ENCODE measurements at places on chromosomes 5 and 9.

DNA sequence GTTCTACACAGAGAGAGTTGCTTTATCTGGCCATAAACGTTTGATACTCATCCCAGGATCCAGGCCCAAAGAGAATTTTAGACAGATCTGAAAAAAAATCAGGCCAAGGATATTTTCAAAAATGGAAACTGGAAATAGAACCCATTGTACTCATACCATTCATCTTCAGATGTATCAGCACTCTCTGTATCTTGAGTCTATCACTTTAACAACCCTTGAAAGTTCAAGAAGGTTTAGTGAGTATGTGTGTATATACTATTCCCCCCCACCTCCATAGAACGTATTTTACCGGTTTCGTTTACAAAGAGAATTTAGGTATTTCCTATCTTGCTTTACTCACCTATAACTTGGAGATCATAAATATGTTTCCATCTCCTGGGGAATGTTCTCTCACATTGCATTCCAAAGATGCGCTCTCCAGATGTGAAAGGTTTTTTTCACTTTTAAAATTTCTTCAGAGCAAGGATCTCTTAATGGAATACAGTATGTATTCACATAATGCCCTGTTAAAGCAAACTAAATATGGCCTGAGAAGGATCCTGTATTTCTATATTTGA, 105.5 kb upstream of the TUT7 start:
- DNase-seq = no peak

GRCh38 chr5:27062451-27062850, 24.1 kb upstream of the CDH9 start:
- DNase-seq = no peak

DNA sequence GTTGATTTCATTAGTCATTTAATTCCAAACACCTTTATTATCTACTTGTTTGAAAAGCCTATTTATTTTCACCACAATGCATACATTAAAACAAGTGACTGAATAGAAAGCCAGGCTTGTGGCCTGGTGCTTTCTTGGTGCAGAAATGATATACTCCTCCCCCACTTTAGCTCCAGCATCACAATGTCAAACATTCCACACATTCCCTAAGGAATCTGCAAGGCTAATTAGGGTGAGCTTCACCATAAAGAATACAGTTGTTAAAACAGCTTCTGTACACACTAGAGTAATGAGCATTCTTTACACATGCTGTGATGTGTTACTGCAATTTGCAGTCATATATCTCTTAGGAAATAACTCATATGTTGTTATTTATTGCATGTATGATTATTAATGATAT, 705.7 kb downstream of the CETN3 start:
- no peak for DNase-seq

DNA sequence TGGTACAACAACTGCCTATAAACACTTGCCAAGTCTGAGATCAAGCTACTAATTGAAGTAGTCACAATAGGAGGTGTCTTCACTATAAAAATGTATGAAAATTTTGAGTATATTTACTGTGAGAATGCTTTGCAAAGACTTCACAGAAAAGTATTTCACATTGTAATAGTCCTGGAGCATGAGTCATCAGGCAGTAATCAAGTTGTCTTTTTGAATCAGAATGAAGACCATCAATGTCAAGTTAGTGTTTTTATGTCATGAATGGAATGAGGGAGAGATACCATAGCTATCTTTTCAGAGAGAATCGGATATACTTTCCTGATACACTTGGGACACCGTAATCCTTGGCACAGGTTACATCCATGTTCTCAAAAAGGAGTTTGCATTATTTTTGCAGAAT, 466.9 kb upstream of the ARRDC3 start:
- DNase-seq = no peak

- no peak for DNase-seq
Observed at GRCh38 chr9:111731928-111732327, 62.8 kb downstream of the SHOC1 start.
